Neural crest cell (in vitro differentiated cells): ENCODE measurements at places on chromosomes 12 and 14. TPM values are rescaled to one million over a fixed set of nuclear protein-coding genes. Genes with fewer than 3 reads are reported as not detected.

The NFE2 gene
- 0.32 TPM in 1 of 2 replicates, not detected in the other for total RNA-seq

- no peaks in the 10 kb centered on the region for H3K27me3 ChIP-seq
- peak overlapping the region; percentile 19 for H3K27ac ChIP-seq
- H3K4me1 ChIP-seq: no peaks in the 10 kb centered on the region
These were observed 11.9 kb downstream of the RIN3 start for GRCh38 chr14:92525322-92526095.

- peak; percentile 80 for DNase-seq
- H3K4me1 ChIP-seq: peaks cover 38% of the 10 kb centered on the region
- peak within 1 kb of the TSS; percentile 96 for H3K4me3 ChIP-seq
- peaks cover 10% of the 10 kb centered on the region for H3K27me3 ChIP-seq
These were observed at the start of gene KITLG for GRCh38 chr12:88580051-88580871. Gene KITLG, minus strand, starts transcription at chr12:88580471. Its CDS starts 193 bp downstream, at chr12:88580278.

GRCh38 chr14:92258934-92259333 lies 64.0 kb upstream of the SLC24A4 start:
- H3K27ac ChIP-seq: no peak overlapping the region
- no peak for DNase-seq
- H3K27me3 ChIP-seq: peaks cover 29% of the 10 kb centered on the region
- no peaks in the 10 kb centered on the region for H3K36me3 ChIP-seq
- peaks cover 16% of the 10 kb centered on the region for H3K4me1 ChIP-seq

DNA sequence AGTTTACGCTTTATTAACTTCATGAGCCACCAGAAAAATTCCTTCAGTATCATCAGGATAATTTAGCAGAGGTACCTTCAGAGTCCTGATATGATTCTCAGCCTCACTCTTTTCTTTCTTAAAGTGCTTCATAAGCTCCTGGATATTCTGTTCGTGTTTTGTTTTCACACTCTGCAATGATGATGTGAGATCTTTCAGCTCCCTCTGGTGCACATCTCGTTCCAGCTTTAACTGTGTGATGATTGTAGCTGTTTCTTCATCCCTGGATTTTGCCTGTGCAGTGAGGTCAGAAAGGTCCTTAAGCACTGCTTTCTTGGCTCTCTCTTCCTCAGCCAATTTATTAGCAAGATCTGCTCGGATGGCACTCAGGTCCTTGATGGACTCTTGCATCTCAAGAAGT lies 156.7 kb downstream of the CEP128 start:
- DNase-seq: no peak
- no peaks in the 10 kb centered on the region for H3K27me3 ChIP-seq
- no peak overlapping the region for H3K27ac ChIP-seq
- no peak overlapping the region for H3K4me3 ChIP-seq
- H3K4me1 ChIP-seq: peaks cover 6% of the 10 kb centered on the region

- DNase-seq: no peak
- no peak overlapping the region for H3K4me3 ChIP-seq
- no peak overlapping the region for H3K27ac ChIP-seq
- H3K4me1 ChIP-seq: no peaks in the 10 kb centered on the region
- peaks cover 9% of the 10 kb centered on the region for H3K36me3 ChIP-seq
- H3K27me3 ChIP-seq: no peaks in the 10 kb centered on the region
These were observed 30.2 kb downstream of the PRDM4 start for GRCh38 chr12:107730618-107731341.

DNA sequence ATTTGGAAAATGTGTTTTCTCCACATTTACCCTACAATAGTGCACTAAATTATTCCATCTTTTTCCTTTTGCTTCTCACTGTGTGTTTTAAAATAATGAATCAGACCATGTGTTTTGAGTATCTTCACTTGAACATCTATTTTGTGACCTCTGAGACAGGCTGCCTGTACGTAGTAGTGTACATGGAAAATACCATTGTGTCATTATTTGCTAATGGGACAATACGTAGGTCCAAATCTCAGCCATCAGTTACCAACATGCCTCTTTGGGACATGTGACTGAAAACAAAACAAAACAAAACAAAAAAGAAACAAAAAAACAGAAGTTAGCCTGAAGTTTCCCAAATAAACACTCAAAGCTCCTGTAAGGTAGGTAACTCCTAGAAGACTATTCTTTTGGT lies 7.1 kb upstream of the MYF6 start:
- H3K36me3 ChIP-seq: no peaks in the 10 kb centered on the region
- no peak overlapping the region for H3K4me3 ChIP-seq
- H3K27ac ChIP-seq: no peak overlapping the region
- no peaks in the 10 kb centered on the region for H3K27me3 ChIP-seq
- no peak for DNase-seq

- no peak overlapping the region for H3K27ac ChIP-seq
- H3K4me1 ChIP-seq: peaks cover 4% of the 10 kb centered on the region
- DNase-seq: no peak
- H3K4me3 ChIP-seq: no peak overlapping the region
- no peaks in the 10 kb centered on the region for H3K36me3 ChIP-seq
- peaks cover 5% of the 10 kb centered on the region for H3K27me3 ChIP-seq
These were observed 82.6 kb downstream of the VWF start for GRCh38 chr12:6041891-6042290.

The SERPINA10 gene
- not detected in 2 replicates for total RNA-seq

DNA sequence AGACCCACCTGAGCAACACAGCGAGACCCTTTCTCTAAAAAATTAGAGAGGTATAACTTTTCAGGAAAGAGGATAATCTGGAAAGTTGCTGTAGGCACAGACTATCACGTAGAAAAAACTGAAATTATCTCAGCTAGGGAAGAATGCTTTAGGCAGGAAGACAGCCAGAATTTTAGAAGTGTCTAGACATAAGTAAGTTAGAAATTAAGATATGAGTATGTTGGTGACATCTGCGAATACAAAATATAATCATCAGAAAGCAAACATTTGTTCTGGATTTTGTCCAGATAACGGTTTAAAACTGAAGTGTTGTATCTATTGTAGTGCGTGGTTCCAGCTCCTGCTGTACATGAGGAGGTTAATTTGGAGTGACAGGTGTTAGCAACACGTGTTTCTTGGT lies 123.2 kb downstream of the FBXL14 start:
- no peaks in the 10 kb centered on the region for H3K36me3 ChIP-seq
- no peak overlapping the region for H3K27ac ChIP-seq
- H3K4me1 ChIP-seq: peaks cover 12% of the 10 kb centered on the region
- no peaks in the 10 kb centered on the region for H3K27me3 ChIP-seq

GRCh38 chr12:25480145-25480544 lies 72.9 kb downstream of the LMNTD1 start:
- H3K36me3 ChIP-seq: peaks cover 2% of the 10 kb centered on the region
- no peak for DNase-seq
- no peaks in the 10 kb centered on the region for H3K4me1 ChIP-seq
- H3K27me3 ChIP-seq: no peaks in the 10 kb centered on the region
- no peak overlapping the region for H3K27ac ChIP-seq
- no peak overlapping the region for H3K4me3 ChIP-seq

The ITGB7 gene
- not detected in 2 replicates for total RNA-seq

- DNase-seq: no peak
- H3K27ac ChIP-seq: no peak overlapping the region
- no peak overlapping the region for H3K4me3 ChIP-seq
- peaks cover 9% of the 10 kb centered on the region for H3K4me1 ChIP-seq
- H3K36me3 ChIP-seq: no peaks in the 10 kb centered on the region
These were observed 1225.6 kb downstream of the VRK1 start for GRCh38 chr14:98022541-98023520.

GRCh38 chr12:65051218-65051617 lies 69.9 kb downstream of the WIF1 start:
- no peak for DNase-seq
- no peak overlapping the region for H3K4me3 ChIP-seq
- H3K27me3 ChIP-seq: peaks cover 3% of the 10 kb centered on the region
- H3K27ac ChIP-seq: no peak overlapping the region
- no peaks in the 10 kb centered on the region for H3K36me3 ChIP-seq

GRCh38 chr12:129298921-129299320 lies 445.6 kb downstream of the GLT1D1 start:
- no peaks in the 10 kb centered on the region for H3K4me1 ChIP-seq
- peaks cover 6% of the 10 kb centered on the region for H3K27me3 ChIP-seq
- H3K27ac ChIP-seq: no peak overlapping the region
- no peaks in the 10 kb centered on the region for H3K36me3 ChIP-seq
- DNase-seq: no peak

DNA sequence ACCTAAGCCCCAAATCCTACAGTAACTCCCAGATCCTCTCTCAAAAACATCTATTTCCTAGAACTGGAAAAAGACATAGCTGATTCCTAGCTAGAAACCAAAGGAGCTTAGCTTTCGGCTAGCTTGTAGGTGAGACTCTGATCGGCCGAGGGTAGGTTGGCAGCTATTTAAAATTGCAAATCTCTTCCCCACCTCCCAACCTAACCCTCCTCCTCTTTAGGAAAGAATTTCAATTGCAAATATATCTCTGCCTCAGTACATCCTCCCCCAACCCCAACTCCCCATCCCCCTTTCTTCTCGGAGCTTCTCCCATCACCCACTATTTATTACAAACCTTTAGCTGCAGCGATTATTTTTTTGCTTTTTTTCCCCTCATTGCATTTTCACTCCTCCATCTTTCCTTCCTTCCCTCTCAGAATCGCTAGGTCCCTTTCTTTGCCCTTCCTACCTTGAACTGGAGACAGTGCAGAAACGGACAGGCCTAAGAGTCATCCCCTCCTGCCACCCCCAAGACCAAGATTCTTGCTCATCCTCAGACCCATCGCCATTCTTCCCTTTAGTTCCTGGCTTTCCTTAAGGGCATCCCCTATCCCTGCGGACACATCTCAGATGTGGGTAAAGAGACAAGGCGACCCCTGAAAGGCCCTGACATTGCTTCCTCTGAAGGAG lies 13.4 kb downstream of the ZFHX2 start:
- H3K36me3 ChIP-seq: no peaks in the 10 kb centered on the region
- peaks cover 25% of the 10 kb centered on the region for H3K4me1 ChIP-seq
- H3K27ac ChIP-seq: no peak overlapping the region
- DNase-seq: no peak
- no peak overlapping the region for H3K4me3 ChIP-seq

DNA sequence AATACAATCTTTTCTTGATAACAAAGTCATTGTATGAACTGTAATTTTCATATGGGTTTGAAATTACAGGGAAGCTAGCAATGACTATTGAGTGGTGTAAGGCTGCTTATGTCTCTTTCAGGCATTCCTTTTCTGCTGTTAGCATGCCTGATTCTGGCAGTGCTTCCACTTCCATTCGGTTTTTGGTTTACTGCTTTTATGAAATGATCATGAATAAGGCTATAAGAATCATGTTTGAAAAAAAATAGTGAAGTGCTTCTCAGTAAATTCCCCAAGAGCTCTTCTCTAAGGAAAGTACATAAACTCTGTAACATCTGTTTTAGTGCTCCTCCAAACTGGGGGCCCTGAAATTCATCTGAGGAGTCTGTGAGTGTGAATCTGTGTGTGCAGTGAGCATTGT lies 434.0 kb upstream of the RGS6 start:
- no peak overlapping the region for H3K4me3 ChIP-seq
- H3K4me1 ChIP-seq: peaks cover 4% of the 10 kb centered on the region
- H3K27me3 ChIP-seq: no peaks in the 10 kb centered on the region
- H3K27ac ChIP-seq: no peak overlapping the region
- DNase-seq: no peak

The TMPRSS12 gene
- not detected in 2 replicates for total RNA-seq

GRCh38 chr14:67186789-67187584 lies 2.3 kb upstream of the GARIN2 start:
- no peaks in the 10 kb centered on the region for H3K27me3 ChIP-seq
- no peak for DNase-seq
- no peak overlapping the region for H3K27ac ChIP-seq
- H3K4me3 ChIP-seq: no peak overlapping the region
- H3K4me1 ChIP-seq: no peaks in the 10 kb centered on the region
- peaks cover 3% of the 10 kb centered on the region for H3K36me3 ChIP-seq

GRCh38 chr12:63965936-63966605 lies 121.6 kb downstream of the SRGAP1 start:
- H3K27ac ChIP-seq: no peak overlapping the region
- DNase-seq: no peak
- H3K27me3 ChIP-seq: no peaks in the 10 kb centered on the region
- peaks cover 22% of the 10 kb centered on the region for H3K4me1 ChIP-seq
- H3K36me3 ChIP-seq: no peaks in the 10 kb centered on the region

DNA sequence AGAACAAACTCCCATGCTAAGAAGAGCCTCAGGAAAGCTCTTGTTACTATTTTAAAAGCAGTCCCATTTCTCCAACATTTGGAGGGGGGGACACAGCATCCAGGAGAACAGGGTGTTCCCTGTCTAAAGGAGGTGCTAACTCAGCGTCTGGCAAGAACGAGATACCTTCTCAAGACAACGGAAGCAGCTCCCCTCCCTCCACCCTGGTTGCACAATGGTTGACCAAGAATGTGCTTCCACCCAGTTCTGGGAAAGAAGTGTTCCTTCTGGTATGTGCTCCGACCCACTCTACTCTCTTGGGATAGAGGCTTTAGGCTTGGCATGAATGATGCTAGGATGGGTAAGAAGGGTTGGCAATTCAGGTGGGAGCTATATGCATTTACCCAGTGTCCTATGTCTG lies 1.5 kb upstream of the KRT6A start:
- H3K27ac ChIP-seq: no peak overlapping the region
- no peak for DNase-seq
- peaks cover 45% of the 10 kb centered on the region for H3K27me3 ChIP-seq
- H3K4me1 ChIP-seq: no peaks in the 10 kb centered on the region
- no peak overlapping the region for H3K4me3 ChIP-seq
- H3K36me3 ChIP-seq: no peaks in the 10 kb centered on the region

The KRT2 gene
- not detected in 2 replicates for total RNA-seq

The APOF gene
- not detected in 2 replicates for total RNA-seq
